ENCODE measurements at places on chromosomes 16 and 17.

GRCh38 chr17:58200024-58200633 is 7.6 kb downstream of the EPX start:
- peak; percentile 48 for DNase-seq

- no peak for DNase-seq
Observed at GRCh38 chr16:85718682-85719081, 29.9 kb upstream of the GINS2 start.

GRCh38 chr17:17729620-17730249 is 48.5 kb downstream of the RAI1 start:
- no peak for DNase-seq

DNA sequence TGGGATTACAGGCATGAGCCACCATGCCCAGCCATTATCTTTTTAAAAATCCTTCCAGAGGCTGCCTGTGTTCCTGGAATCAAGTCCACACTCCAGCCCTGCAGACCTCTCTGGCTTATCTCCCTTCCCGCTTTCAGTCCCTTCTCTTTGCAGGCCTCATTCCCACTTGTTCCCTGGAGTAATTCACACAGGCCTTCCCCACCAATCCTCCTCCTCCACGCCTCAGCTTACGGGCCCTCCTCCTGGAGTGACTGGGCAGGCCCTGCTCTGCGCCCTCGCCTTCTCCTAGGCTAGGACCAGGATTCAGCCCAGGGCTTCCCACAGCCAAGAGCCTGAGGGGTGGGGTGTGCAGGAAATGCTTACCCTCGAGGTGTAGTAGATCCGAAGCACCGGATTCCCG is 2.8 kb downstream of the CDIPT start:
- no peak for DNase-seq

Data from adrenal gland (tissue), 19 donors.